ENCODE measurements at places on chromosomes 7 and 10.

DNA sequence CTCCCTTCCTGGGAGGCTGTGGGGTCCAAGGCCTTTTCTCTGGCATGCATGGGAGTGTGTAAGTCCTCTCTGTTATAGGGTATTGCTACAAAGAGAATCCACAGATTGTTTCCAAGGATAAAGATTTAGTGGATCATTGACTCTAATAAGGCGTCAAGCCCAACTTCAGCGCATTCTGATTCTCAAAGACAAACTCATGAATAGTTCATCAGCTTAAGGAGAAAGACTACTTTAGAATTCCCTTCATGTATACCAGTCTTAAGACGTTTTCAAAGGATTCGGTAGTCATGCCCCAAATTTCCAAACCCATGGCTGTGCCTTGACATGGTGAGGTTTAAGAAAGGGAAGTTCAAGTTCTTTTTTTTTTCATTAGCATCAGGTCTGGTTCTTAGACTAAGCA, 46.6 kb upstream of the ABLIM1 start:
- DNase-seq, result no peak

DNA sequence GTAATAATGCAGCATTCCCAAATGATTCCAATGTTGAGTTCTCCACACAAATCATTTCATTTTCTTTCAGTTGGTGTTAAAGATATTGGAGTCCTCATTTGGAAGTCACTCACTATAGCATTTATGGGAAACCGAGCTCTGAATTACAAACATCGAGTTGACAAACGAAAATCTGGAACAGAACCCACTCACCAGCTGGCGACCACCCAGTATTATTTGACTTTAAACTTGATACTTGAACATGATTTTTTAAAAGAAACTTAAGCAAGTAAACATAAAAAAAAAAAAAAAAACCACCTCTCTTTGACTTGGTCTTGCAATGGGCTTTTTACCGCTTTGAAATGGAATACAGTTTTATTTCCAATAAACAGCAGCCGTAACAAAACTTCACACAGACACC, 576.6 kb upstream of the C7orf33 start:
- no peak for DNase-seq

DNA sequence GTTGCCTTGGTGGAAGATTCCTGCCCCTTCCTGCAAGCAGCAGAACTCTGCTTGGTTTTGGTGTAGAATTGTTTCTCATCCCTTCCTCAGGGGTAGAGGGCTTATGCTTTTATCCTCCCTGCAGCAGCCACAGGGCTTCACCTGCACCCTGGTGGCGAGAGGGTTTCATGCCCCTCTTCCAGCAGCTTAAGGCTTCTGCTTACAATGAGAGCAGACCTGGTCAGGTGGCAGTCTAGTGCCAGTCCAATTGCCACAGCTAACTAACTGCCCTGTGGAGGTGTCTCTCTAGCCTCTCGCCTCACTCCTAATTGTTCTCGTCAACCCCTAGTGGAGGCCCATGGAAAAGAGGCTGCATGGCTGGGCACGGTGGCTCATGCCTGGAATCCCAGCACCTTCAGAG, 19.3 kb downstream of the ACBD7 start:
- no peak for DNase-seq

- peak; percentile 82 for DNase-seq
Observed at GRCh38 chr10:33008499-33009243, 50.6 kb upstream of the ITGB1 start.

- peak; percentile 37 for DNase-seq
Observed at GRCh38 chr7:381211-382042, 91.5 kb downstream of the FOXL3 start.
